ENCODE measurements at places on chromosomes 5 and 9.

DNA sequence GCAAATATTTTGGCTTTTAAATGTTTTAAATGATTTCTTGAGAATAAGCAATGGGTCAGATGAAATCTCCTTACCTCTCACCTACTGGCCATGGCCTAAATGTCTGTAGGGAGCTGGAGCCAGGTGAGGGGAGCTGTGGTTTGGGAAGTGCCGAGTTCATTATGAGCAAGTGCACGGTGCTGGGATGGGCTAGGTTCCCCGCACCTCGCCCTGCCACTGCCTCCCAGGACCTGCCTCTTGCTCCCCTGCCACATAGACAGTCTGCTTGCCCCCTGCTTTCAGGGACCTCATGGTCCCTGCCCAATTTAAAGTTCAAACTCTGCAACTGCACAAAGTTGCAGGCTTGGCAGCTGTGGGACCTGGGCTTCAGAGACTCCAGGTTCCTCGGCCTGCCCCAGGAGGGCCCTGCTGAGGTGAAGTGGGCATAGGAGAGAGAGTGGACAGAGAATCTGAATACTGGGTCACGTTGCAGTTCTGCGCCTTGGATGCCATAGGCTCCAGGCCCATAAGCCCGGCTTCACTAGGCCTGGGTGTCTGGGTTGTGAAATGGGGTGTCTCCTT lies 5.4 kb downstream of the OR13J1 start:
- no peak for DNase-seq

DNA sequence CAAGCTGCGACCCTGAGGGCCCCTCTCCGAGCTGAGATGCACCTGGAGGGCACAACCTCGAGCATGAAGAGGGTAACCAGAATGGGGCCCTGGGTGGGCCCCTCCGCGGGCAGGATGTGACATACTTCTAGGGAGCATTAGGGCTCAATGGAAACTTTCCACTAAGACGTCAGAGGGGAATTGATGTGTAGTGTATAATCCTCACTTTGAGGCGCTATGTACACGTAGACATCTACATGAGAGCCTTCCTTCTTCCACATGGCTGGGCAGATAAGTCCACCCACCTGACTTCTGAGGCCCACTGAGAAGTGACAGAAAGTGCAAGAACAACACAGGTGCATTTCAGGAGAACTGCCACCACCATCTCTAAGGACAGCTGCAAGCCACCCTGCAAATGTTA lies 61.0 kb downstream of the DAP start:
- DNase-seq, result no peak

- DNase-seq, result no peak
These were observed 589.1 kb downstream of the ZNF608 start for GRCh38 chr5:124157320-124157719.

GRCh38 chr9:89926691-89927220 lies 321.9 kb downstream of the GADD45G start:
- no peak for DNase-seq

DNA sequence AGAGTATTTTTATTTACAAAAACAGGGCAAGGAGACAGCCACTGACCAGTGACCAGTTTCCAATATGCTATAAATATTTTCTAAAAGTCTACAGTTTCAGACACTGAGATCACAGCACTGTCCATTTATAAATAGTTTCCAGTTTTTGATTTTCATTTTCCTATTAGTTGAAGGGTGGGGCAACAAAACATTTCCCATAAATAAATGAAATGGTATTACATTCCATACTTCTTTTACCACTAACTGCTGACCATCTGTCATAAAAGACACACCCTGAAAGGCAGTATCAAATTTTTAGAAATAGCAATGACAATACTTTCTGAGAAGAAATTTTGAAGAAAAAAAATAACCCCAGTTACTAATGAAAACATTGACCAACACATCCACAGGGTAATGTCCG lies 126.7 kb downstream of the ARSB start:
- no peak for DNase-seq

DNA sequence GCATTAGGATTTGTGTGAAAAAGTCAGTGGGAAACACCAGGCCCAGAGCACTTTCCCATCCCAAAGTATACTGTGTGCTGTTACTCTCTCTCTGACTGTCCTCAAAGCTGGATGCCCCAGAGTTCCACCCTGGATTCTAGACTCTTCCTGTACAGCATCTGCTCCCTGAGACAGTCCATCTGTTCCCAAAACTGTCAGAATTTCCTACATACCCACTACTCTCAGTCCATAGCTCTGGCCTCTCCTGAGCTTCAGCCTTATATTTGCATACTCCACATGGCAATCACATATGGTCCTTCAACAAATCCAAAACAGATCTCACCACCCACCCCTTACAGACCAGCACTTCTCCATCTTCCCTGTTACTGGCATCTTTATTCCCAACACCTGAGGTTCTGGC lies 9.5 kb downstream of the ELP1 start:
- no peak for DNase-seq
